ENCODE measurements at places on chromosomes 3 and 15.

- no peak for DNase-seq
Observed at GRCh38 chr3:87553058-87553457, 276.7 kb upstream of the POU1F1 start.

GRCh38 chr3:158160958-158161357 lies 51.1 kb downstream of the RSRC1 start:
- no peak for DNase-seq

DNA sequence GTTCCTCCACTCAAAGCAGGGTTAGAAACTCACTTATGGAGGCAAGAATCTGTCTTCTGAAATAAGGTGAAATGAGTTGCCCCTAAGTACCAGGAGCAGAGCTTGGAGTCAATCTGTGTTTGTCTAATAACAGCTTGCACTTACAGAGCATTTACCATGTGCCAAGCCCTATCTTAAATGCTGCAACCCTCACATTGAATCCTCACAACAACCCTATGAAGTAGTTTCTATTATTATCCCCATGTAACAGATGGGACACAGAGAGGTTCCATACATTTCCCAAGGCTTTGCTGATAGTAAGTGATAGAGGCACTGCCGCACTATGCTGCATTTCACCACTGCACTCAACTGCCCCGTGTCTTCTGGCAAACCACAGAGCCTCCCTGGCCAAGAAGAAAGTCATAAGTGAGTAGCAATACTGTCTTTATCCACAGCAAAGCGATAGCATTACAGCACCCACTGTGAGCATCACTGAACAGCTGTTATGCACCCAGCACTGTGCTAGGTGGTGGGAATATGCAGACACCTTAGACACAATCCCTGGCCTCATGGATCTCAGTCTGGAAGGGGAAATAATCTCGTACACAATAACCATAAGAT lies 141.5 kb downstream of the SSR3 start:
- no peak for DNase-seq

DNA sequence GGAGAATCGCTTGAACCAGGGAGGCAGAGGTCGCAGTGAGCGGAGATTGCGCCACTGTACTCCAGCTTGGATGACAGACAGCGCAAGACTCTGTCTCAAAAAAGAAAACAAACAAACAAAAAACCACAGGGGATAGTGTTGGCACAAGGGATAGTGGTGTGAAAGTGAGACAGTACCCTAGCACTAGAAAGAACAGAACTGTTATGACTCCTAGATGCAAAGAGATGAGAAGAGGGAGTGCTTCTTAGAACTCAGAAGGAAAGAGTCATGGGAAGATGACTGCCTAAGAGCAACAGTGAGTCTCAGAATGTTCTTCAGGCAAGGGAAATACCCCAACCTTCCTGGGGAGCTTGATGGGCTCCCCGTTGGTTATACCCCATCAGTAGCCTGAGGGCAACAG lies 17.8 kb upstream of the ZNF770 start:
- no peak for DNase-seq

GRCh38 chr3:57059411-57059810 lies 1.1 kb upstream of the SPATA12 start:
- DNase-seq = no peak

GRCh38 chr3:112642912-112643506 lies 2.1 kb upstream of the CCDC80 start:
- DNase-seq = peak; percentile 90
